ENCODE measurements at places on chromosomes 2 and 18. TPM values are rescaled to one million over a fixed set of nuclear protein-coding genes. Genes with fewer than 3 reads are reported as not detected.

The LDAH gene
- 23.9 TPM for total RNA-seq

The ECEL1 gene
- not detected for total RNA-seq

DNA sequence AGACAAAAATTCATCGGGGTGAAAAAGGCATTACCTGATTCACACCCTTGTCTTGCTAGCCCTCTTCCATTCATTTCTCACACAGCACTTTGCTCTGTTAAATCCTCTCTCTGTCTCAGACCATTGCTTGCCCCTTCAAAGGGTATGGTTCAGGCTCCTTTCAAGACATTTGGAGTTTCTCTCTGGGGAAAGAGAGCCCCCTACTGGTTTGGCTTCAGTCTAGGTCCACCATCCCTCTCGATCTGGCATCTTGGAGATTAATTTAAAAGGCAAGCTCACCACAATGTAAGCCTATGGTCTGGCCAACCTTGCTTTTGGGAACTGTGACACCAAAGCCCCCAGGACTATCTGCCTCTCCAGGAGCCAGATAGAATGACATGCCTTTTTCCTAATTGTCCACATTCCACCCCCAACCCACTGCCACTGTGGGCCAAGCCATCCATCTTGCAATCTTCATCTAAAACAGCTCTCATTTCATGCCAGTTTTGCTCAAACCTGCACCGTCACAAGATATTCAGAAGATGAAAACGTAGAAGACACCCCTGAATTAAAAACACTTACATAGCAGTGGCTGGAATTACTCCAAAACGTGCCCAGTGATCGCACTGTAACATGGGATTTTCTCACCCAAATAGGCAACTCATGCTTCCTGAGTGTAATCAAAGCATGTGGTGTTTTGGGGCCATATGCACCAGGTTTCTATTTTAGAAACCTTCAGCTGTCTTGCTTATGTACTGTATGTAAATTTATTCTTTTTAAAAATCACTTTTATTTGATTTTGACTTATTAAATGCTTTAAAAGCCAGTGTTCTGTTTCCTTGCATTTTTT is 93.9 kb downstream of the FARSB start:
- H3K27me3 ChIP-seq: no peaks in the 10 kb centered on the region
- no peaks in the 10 kb centered on the region for H3K4me1 ChIP-seq
- H3K36me3 ChIP-seq: no peaks in the 10 kb centered on the region
- peak; percentile 36 for DNase-seq

- no peaks in the 10 kb centered on the region for H3K4me1 ChIP-seq
- no peak overlapping the region for H3K4me3 ChIP-seq
- H3K27ac ChIP-seq: no peak overlapping the region
- no peak for DNase-seq
Observed at GRCh38 chr18:79613186-79613931, 66.2 kb upstream of the CTDP1 start.

GRCh38 chr2:41576423-41576822 is 471.4 kb upstream of the PKDCC start:
- no peaks in the 10 kb centered on the region for H3K36me3 ChIP-seq
- no peak overlapping the region for H3K27ac ChIP-seq
- no peaks in the 10 kb centered on the region for H3K27me3 ChIP-seq
- no peaks in the 10 kb centered on the region for H3K4me1 ChIP-seq
- DNase-seq: no peak

DNA sequence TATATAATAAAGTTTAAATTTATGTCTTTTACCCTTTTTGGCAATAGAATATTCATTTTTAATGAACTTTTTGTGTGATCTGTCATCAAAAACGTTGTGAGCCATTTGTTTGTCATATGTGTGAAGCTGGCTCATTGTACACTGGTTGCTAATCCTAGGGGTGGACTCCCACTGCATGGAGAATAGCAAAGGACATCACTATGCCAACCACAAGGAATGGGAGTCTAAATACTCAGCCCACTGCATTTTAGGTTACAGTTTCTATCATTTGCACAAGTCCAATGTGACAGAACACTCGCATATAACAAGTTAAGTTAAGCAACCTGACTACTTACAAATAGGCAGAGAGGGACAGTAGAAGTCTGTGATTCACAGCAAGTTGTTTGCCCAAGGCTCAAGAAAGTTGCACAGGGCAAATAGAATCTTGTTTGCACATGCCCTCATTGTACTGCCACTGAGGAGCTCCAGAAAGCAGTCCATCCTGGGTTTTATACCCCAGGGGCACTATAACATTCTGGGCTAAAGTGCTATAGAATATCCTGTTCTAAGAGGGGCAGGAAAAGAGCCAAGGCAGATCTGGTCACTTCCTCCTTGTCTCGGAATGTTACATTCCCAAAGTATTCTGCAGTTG is 545.9 kb upstream of the GCFC2 start:
- no peak for DNase-seq
- H3K4me3 ChIP-seq: no peak overlapping the region
- no peak overlapping the region for H3K27ac ChIP-seq
- H3K27me3 ChIP-seq: no peaks in the 10 kb centered on the region
- H3K4me1 ChIP-seq: no peaks in the 10 kb centered on the region
- no peaks in the 10 kb centered on the region for H3K36me3 ChIP-seq

DNA sequence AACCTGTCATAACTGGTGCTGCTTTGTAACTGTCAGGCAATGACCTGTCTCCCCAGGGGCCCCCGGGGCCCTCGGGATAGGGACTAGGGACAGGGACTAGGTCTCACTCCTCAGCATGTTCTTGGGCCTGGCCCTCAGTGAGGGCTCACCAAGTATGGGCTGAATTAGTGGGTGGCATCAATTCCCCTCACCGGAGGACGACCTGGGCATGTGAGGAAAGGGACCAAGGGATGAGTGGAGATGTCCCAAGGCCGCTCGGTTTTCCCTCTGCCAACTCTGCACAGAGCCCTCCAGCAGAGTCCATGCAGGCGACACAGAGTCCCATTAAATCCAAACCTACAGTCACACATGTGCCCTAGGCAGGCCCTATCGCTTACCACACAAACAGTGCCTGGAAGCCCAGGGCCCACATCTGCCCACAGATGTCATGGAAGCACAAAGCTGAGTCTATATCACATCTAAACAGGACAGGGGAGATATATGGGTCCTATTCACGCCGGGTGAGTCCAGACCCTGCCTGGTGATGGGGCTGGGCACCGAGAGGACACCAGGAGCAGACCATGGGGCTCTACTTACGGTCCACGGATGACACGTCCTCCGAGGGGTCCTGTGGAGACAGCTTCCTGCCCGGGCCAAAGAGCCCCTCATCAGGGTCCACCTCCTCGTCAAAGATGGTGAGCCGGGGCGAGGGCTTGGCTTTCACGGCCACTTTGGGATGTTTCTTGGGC is 26.6 kb downstream of the HS1BP3 start:
- H3K27me3 ChIP-seq: no peaks in the 10 kb centered on the region
- no peaks in the 10 kb centered on the region for H3K4me1 ChIP-seq
- H3K27ac ChIP-seq: no peak overlapping the region
- no peak overlapping the region for H3K4me3 ChIP-seq
- H3K36me3 ChIP-seq: peaks cover 36% of the 10 kb centered on the region

DNA sequence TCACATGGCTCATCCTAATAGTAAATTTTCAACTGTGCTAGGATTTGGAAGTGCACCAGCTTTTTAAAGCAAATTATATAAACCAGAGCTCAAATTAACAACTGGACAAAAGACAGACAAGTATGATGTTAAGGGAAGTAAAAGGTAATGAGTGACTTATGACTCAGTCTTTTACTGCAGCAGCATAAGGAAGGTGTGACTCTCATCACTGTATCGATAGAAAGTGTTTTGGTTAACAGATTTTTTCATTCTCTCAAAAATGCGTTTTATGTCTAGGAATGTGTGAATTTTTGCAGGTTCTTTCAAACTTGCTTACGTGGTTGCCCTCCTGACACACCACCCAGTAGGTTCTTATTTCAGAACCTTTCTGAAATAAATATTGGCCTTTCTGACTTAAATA is 244.2 kb upstream of the BOD1L2 start:
- peaks cover 6% of the 10 kb centered on the region for H3K4me1 ChIP-seq
- no peak for DNase-seq
- no peak overlapping the region for H3K27ac ChIP-seq
- H3K4me3 ChIP-seq: no peak overlapping the region

- H3K4me1 ChIP-seq: no peaks in the 10 kb centered on the region
- DNase-seq: no peak
- no peak overlapping the region for H3K27ac ChIP-seq
- no peak overlapping the region for H3K4me3 ChIP-seq
- H3K36me3 ChIP-seq: no peaks in the 10 kb centered on the region
Observed at GRCh38 chr2:95298486-95299111, 1.5 kb downstream of the KCNIP3 start.

- no peak for DNase-seq
- no peak overlapping the region for H3K4me3 ChIP-seq
- H3K27me3 ChIP-seq: no peaks in the 10 kb centered on the region
- H3K36me3 ChIP-seq: no peaks in the 10 kb centered on the region
- H3K4me1 ChIP-seq: no peaks in the 10 kb centered on the region
- no peak overlapping the region for H3K27ac ChIP-seq
Observed at GRCh38 chr18:55878224-55878623, 290.2 kb upstream of the TCF4 start.

The ELOA2 gene
- total RNA-seq: not detected

The TRMT61B gene
- 17.4 TPM for total RNA-seq

GRCh38 chr2:127844973-127845372 is 13.0 kb downstream of the POLR2D start:
- no peak for DNase-seq
- H3K27me3 ChIP-seq: no peaks in the 10 kb centered on the region
- H3K27ac ChIP-seq: no peak overlapping the region
- H3K4me1 ChIP-seq: no peaks in the 10 kb centered on the region
- peaks cover 31% of the 10 kb centered on the region for H3K36me3 ChIP-seq
- H3K4me3 ChIP-seq: no peak overlapping the region

DNA sequence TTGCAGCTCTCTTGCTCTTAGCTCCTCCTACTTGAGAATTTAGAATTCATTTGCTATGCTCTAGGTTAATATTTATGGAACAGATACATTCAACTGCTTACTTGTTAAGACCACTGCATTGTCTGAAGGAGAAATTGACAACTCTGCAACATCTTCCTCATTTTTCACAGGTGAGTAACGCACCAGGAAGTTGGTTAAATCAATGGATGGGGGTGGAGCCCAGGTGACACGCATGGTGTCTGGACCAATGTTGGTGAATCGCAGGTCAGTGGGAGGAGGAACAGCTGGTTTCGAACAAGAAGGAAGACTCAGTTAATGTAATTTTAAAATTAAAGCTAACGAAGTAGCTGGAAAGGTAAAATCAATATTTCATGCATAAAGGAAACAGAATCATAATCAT is 44.3 kb downstream of the FN1 start:
- H3K27me3 ChIP-seq: no peaks in the 10 kb centered on the region
- H3K27ac ChIP-seq: no peak overlapping the region
- no peak for DNase-seq
- no peaks in the 10 kb centered on the region for H3K36me3 ChIP-seq
- no peak overlapping the region for H3K4me3 ChIP-seq

DNA sequence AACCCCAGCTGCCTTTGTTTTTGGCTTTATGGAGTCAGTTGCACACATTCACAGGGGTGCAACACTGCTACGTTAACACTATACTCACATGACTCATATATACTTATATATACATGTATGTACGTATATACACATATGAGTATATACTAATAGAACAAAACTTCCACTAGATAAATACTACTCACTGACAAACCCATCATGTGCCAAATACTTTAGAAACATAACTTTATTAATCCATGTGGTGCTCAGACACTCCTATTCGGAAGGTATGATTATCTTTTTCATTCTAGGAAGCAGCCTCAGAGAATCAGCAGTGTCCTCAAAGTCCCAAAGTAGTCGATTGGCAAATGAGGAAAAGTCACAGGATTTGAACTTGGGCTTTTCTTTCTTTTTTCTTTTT is 7.9 kb downstream of the PMAIP1 start:
- no peaks in the 10 kb centered on the region for H3K27me3 ChIP-seq
- peaks cover 47% of the 10 kb centered on the region for H3K4me1 ChIP-seq
- H3K36me3 ChIP-seq: no peaks in the 10 kb centered on the region
- H3K4me3 ChIP-seq: no peak overlapping the region
- no peak for DNase-seq

DNA sequence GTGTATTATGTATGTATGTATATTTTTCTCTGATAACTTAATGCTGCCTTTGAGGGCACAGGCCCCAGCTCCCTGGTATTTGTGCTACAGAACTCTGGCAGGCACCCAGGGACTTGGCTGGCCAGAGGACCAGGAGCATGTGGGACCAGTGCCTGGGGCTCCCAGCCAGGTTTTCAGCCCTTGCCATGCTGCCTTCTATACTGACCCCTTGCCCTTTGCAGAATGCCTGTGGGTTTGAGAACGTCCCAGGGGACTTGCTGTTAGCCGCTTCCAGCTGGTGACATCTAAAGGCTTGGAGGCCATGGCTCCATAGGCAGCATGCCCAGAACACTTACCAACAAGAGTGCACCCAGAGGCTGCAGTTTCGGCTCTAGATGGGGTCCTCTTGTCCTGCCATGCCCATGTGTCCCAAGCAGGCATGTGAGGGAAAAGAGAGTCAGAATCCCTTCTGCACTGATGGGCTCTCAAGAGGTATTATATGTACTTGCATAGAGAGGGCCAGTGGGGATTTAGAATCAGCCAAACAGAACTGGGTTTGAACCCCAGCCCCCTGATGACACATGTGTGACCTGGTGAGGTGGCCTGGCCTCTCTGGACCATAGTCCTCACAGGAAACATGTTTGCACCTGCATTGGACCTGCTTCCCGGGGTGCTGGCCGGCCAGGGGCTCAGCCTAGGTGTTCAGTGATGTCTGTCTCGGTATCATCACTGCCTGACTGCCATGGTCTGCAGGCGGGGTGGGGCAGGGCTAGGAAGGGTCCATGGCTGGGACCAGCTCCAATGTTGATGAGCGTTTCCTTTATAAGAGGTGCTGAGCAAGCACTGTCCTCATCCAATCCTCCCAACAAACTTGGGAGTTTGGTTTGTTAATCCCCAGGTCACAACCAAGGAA is 119.2 kb upstream of the FHL2 start:
- no peaks in the 10 kb centered on the region for H3K4me1 ChIP-seq
- no peaks in the 10 kb centered on the region for H3K36me3 ChIP-seq
- no peak for DNase-seq
- H3K27me3 ChIP-seq: no peaks in the 10 kb centered on the region
- no peak overlapping the region for H3K27ac ChIP-seq

The PJVK gene
- total RNA-seq: 3.6 TPM

The CTIF gene
- total RNA-seq: 5.2 TPM

DNA sequence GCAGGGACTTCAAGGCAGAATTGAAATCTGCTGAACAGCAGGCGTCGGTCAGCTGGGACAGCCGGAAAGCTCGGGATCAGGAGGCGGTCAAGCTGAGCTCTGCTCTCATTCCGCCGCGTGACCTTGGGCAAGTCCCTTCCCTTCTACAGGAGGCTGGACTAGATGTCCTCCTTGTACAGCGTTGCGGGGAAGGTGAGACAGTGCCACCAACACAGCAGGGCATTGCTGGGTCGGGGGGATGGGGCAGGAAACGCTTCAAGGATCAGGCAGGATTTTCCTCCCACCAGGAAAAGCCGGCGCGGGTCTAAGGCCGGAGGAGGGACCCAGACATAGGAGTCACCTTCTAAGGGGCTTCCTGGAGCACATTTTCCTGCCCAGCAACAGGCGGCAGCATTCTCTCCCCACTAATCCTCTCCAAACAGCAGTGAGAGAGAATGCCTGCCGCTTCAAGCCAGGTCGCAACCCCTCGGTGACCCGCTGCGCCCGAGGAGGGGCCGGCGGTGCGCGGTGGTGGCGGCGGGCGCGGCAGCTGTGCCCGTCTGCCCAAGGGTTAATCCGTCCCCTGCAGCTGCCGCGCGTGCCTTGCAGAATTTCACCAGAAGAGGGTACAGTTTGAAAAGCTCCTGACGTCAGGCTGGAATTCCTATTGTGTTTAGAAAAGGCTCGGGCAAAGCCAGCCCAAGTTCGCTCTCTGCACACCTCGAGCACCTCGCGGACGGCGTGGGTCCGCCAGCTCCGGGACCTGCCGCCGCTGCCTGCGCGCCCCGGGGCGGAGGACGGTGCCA is at the start of gene KCNF1:
TSS of gene KCNF1 (plus strand) at position 644 of the 785 bp plus-strand sequence. CDS start 493 bp downstream, outside the sequence.
- H3K4me3 ChIP-seq: no peak within 1 kb of the TSS
- H3K4me1 ChIP-seq: no peaks in the 10 kb centered on the region
- no peaks in the 10 kb centered on the region for H3K36me3 ChIP-seq
- peaks cover 5% of the 10 kb centered on the region for H3K27me3 ChIP-seq
